Cortex of kidney (tissue), 1 donor: ENCODE measurements at places on chromosomes 1 and 21.

GRCh38 chr1:50508040-50508586 lies 84.9 kb upstream of the DMRTA2 start:
- DNase-seq, result no peak

GRCh38 chr1:181630838-181631237 lies 147.5 kb downstream of the CACNA1E start:
- no peak for DNase-seq

GRCh38 chr1:152227310-152227928 lies 3.4 kb upstream of the HRNR start:
- no peak for DNase-seq

DNA sequence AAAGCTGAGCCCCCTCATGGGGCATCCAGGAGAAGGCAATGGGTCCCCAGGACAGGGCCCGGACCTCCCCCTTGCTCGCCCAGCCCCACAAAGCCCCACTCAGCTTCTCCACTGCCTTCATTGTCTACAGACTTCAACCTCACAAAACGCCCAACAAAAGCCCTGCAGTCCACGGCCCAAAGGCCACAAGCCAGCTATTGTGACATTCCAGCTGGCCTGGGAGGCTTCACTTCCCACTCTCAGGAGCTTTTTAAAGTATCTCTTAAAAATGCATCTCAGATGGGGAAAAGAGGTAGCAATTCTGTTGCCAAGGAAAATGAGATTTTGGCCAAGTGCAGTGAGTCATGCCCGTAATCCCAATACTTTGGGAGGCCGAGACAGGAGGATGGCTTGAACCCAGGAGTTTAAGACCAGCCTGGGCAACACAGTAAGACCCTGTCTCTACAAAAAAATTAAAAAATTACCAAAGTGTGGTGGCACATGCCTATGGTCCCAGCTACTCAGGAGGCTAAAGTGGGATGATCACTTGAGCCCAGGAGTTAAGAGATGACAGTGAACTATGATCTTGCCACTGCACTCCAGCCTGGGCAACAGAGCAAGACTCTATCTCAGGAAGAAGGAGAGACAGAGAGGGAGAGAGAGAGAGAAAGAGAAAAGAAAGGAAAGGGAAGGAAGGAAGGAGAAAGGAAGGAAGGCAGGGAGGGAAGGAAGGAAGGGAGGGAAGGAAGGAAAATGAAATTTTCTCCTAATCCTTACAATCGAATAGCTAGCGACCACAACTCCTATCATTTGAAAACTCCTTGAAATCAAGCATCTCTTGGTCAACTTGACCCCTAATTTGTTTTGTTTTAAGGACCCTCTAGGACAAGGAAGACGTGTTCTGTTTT lies 31.4 kb upstream of the TARDBP start:
- DNase-seq, result no peak

- no peak for DNase-seq
Measured at GRCh38 chr1:66303646-66304045, 230.3 kb upstream of the SGIP1 start.

GRCh38 chr21:42617486-42617885 lies 35.9 kb upstream of the PDE9A start:
- no peak for DNase-seq

DNA sequence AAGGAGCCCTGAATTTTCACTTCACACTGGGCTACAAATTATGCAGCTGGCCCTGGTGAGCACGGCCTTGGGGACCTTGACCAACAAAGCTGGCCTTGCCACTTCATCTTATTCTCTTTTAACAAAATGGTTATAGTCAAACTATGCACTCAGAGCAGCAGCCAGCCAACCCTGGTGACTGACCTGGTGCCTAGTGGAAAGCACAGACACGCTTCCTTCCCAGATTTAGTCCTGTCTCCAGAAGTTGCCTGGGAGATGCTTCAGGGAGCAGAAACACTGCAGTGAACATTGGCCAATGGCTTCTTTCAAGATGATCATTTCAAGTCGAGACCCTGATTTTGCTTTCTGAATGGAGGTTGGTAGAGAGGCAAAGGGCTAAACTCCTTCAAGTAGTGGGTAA lies 249.3 kb downstream of the SIPA1L2 start:
- no peak for DNase-seq

DNA sequence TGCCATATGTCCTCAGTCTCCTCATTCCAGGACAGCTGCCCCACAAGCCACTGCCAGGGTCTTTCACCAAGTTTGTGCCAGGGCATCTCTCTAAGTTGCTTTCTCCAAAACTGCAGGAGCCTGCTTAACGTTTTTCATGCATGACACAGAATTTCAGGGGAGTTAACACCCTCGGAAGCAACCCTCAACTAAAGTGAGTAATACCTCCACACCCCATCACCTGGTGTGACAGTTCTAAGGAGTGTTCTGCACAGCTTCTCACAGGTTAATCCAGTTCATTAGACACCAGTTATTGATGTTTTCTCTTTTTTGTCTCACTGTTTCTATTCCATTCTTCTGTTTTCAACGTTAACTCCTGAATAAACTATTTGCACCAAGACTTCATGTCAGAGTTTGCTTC lies 115.0 kb downstream of the BACH1 start:
- DNase-seq, result no peak

DNA sequence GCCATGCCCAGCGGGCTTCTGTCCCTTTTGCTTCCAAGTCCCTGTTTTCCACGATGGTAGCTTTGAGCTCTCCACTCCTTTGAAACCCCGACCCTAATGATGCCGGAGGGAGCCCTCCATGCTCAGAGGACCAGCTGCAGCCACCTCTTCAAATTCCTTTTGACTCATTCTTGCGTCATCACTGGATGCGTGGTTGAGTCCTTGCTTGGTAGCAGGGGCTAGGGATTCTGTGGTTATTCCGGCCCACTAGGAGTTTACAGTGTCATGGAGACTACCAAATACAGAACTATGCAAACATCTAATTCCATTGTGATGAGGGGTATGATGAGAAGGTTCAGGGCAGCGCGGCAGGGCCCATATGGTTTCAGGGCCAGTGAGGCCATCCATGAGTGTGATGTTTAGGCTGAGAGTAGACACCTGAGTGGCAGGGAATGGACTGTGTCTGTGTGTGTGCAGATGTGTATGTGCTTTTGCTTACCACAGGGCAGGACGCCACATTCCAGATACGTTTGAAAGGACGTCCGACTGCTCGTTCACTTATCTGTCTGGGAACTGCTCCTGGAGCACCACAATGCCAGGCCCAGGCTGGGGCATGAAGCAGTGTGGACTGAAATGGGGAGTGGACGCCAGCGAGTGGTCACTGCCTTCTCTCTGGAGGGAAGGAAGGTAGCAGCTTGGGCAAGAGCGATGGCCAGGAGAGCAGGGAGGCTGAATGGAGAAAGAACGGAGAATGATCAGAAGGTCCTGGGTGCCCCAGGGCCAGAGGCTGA lies 30.4 kb upstream of the ZBTB21 start:
- no peak for DNase-seq

GRCh38 chr1:2785631-2786328 lies 15.7 kb downstream of the TTC34 start:
- DNase-seq, result no peak

- no peak for DNase-seq
Measured at GRCh38 chr1:32392325-32392724, 1.9 kb downstream of the BSDC1 start.

DNA sequence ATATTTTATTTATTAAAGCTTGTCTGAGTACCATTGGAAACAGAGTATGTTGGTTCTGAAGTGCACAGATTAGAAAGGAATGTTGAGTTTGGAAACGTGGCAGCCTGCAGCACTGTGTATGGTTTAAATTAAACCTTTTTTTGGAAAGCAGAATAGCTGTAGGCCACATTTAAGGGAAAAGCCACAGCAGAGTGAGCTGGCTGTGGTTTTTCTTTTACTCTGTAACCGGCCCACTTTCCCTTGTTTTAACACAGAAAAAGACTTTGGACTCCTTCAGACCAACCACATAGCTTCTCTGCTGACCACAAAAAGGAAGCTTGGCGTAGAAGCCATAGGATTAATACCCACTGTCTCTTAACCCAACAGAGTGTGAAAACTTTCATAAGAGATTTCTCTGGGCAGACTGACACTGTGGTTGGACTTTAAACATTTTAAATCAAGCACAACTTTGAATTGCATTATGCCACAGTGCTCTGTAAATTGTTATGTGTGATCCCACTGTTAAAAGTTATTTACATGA lies 75.2 kb downstream of the NFIA start:
- no peak for DNase-seq

GRCh38 chr21:46080171-46081021 lies 17.5 kb upstream of the COL6A2 start:
- DNase-seq, result no peak

DNA sequence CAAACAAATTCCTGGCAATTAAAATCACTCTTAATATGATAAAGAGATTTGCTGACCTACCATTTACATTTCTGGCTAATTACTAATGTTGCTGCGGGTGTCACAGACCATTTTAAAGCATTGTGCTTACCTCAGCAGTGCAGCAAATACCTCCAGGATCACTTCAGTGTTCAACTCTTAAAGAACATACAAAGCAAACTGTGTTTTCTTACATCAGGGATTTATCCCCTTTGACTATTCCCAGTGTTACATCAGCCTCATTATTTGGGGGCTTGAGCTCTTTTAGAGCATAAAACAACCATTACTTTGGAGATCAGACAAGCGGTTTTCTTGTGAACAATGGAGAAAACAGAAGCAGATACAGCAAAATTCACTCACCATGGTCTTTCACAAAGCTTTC lies 185.4 kb downstream of the LYPLAL1 start:
- DNase-seq, result no peak

DNA sequence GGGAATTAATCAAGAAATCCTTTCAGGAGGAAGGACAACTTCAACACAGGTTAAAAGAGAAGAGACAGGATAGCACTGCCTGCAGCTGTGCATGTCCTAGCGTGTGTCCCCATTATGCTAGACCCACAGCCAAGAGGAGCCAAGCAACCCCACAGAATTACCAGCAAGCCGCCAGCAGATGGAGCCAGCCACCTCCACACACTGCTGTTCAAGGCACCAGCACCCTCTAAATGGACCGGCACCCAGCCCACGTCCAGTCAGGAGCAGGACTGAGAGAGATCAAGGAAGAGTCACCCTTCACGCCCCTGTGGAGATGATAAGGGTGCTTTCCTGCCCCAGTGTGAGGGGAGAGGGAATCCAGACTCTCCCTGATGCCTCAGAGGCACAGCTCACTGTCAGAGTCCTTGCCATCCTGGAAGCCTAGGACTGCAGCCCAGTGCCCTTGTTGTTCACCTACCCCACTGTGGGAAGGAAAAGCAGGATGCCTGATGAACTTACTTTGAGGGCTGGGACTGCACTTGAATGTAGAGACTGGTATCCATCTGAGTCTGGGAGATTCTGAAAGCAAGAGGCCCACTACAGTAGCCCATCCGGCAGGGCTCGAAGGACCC lies 37.1 kb upstream of the CTTNBP2NL start:
- DNase-seq, result no peak

GRCh38 chr1:211975152-211975941 lies 60.0 kb downstream of the INTS7 start:
- DNase-seq, result no peak

GRCh38 chr1:2948001-2948750 lies 73.1 kb upstream of the ACTRT2 start:
- DNase-seq, result no peak

- DNase-seq, result no peak
Measured at GRCh38 chr21:43277481-43278351, 108.9 kb downstream of the CRYAA start.

DNA sequence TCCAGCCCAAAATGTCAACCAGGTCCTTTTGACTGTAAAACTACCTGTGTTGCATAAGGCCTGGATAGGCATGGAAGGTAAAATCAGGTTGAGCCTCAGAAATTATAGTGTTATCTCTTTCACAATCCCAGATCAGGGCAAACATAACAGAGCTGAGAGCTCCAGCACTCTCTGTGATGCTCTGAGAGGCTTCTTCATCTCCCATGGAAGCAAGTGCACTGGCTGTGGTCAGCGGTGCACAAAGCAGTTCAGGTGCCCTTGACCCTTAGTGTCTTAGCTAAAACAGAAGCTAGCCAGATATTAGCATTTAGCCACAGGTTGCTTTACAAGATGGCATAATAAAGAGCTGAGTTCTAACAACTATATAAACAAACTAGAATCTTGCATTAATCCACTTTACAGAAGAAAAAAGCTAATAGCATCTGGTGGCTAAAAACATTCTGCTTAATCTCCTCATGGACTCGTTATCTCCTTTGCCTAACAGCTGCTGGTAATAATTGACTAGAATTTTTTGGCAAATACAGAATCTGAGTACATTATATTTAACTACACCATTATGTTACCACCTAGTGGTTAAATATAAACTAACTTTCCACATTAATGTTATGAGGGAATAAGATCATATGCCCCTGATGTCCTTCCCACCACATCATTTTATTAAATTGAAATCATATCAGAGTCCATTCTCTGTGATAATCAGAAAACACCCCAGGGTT lies 25.6 kb upstream of the POGK start:
- no peak for DNase-seq

DNA sequence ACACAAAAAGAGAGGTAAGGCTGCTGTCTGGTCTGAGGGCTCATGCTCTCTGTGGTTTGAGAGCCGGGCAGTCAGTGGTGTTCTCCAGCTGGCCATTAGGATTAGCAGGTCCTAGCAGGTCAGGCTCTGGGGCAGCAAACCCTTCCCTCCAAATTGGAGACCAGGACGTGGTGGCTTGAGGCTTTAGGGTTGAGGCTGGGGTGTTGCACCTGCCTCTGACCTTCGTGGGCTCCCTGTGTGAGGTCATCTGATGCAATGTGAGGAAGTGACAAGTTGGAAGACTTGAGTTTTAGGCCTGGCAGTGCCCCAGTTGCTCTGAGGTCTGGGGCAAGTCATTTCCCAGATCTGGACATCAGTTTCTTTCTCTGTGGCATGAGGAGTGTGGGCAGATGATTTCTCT lies 24.4 kb downstream of the SZRD1 start:
- DNase-seq, result no peak

DNA sequence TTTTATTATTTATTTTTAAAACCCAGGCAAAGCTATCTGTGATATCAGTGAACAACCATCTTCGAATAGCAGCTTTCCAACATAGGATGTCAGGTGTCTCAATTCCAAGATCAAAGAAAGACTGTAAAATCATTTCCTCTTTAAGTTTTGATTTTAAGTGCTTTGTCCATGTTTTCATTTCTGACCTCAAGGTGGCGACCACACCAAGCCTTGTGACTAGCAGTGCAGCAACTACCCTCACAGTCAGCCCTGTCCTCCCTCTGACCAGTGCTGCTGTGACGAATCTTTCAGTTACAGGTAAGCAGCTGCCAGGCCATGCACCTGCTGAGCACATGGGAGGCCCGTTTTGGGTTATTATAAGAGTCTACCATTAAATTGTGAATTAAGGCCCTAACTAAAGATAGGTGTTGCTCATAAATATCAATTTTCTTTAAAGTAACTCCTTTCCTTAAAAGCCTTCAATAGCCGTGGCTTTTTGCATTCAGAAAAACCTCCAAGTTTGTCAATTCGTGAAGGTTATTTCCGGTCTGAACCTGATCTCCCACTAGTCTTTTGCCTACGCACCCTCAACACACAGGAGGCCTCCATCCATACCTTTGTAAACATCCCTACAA lies 117.0 kb downstream of the CD247 start:
- DNase-seq, result no peak

- DNase-seq, result no peak
Measured at GRCh38 chr1:246602194-246602593, 35.9 kb downstream of the CNST start.

GRCh38 chr1:118395430-118395991 lies 210.5 kb upstream of the SPAG17 start:
- DNase-seq, result no peak
